ENCODE measurements at places on chromosomes 1 and 21.

- no peak for DNase-seq
Observed at GRCh38 chr21:33688353-33688752, 46.1 kb downstream of the ITSN1 start.

GRCh38 chr1:54985556-54985955 is 5.1 kb downstream of the TMEM61 start:
- DNase-seq, result no peak

GRCh38 chr1:23400324-23401114 is 24.0 kb downstream of the TCEA3 start:
- DNase-seq, result no peak

DNA sequence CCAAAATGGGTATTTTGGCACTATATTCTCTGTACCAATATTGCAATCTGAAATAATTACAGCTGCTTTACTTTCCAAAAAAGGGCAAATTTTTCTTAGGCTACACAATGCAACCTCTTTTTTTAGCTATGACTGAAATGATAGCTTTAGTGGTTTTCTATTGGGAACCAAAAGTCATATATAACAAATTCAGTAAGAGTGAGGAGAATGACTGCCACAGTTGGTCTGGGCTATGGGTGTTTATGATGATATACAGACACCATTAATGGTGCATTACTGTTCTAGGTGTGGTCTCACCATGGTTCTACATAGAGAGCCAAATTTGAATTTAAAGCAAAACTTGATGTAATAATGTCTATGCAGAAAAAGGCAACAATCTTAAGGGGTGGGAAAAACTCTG is 72.3 kb upstream of the PTBP2 start:
- no peak for DNase-seq

DNA sequence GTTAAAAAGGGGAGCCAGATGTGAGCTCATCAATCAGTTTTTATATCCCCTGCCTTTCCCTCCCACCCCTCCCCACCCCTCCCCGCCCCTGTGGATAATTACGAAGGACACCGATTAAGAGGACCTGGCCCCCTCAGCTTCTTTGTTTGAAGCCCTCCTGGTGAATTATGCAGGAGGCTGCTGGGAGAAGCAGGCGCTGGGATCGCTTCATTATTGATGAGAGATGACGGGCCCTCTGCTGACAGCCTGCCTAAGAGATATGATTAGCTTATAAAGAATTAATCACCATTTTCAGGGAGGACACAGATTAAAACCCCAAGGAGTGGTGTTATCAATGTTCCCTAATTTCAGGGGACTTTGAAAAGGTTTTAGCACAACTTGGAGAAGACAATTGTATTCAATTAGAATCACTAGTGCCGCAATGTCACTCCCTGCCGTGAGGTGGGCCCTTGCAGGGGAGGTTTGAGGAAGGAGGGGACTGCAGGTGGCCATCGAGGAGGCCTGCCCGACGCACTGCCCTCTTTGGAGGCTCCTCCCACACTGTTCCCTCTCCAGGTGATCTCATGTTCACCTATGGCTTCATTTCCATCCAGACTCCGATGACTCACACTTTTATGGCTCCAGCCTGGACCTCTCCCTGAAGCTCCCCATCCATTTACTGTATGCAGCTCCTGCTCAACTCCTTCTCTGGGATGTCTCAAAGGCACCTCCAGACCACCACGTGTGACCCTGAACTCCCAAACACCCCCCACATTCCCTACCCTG is 67.0 kb upstream of the KLHDC7A start:
- DNase-seq, result peak; percentile 11

GRCh38 chr21:35368326-35368725 is 319.2 kb upstream of the RUNX1 start:
- DNase-seq, result no peak

DNA sequence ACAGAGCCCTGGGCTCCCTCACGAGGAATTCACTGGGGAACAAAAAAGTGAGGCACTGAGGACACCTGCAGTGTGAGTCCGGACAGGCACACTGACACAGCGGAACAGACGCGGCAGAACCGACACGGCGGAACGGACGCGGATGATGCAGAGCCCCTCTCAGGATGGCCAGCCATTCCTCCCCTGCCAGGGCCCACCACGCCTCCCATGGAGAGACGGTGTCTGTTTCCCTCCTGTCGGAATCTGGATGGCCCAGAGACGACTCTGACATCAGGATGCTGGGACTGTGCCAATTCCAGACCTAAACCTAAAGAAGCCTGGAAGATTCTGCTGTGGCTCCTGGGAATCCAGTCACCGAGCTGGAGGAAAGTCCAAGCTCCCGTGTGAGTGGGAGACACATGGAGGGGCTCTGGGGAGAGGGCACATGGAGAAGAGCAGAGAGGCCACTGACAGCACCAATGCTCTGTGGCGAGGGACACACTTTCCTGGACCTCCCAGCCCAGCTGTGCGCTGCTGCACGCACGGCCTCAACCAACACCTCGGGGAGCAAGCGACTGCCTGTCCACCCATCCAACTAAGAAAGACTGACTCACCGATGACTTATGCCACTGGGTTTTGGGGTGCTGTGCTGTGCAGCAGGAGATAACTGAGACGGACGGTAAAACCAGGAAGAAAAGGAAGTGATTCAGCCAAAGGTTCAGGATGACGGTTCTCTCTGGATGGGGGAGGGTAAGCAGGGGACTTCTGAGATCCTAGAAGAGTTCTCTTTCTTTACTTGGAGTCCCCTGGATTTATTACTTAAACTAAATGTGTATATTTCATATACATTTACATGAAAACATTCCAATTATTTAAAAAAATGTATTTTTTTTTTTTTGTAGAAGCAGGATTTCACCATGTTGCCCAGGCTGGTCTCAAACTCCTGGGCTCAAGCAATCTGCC is 23.3 kb downstream of the ZBTB17 start:
- no peak for DNase-seq

Data from NCI-H510A (cell line).